ENCODE measurements at places on chromosomes 4 and X. TPM values are rescaled to one million over a fixed set of nuclear protein-coding genes. Genes with fewer than 3 reads are reported as not detected.

DNA sequence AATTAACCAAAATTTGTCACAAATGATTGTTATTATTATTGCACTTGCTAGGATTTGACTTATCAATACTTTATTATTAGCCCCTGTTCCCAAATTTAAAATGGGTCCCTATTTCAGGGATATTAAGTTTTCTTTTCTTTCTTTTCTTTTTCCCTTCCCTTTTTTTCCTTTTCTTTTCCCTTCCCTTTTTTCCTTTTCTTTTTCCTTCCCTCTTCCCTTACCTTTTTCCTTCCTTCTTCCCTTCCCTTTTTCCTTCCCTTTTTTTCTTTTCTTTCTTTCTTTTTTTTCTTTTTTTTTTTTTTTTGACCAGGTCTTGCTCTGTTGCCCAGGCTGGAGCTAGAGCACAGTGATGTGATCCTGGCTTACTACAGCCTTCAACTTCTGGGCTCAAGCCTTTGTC is 33.8 kb downstream of the WWC2 start:
- H3K27ac ChIP-seq, result no peak overlapping the region
- H3K27me3 ChIP-seq, result no peaks in the 10 kb centered on the region
- H3K36me3 ChIP-seq, result no peaks in the 10 kb centered on the region
- H3K4me1 ChIP-seq, result peaks cover 3% of the 10 kb centered on the region

- no peaks in the 10 kb centered on the region for H3K27me3 ChIP-seq
- DNase-seq, result no peak
- peaks cover 6% of the 10 kb centered on the region for H3K4me1 ChIP-seq
Observed at GRCh38 chr4:146182443-146182842, 6.9 kb downstream of the LSM6 start.

- no peak overlapping the region for H3K4me3 ChIP-seq
- no peak overlapping the region for H3K27ac ChIP-seq
- no peaks in the 10 kb centered on the region for H3K36me3 ChIP-seq
- peaks cover 10% of the 10 kb centered on the region for H3K4me1 ChIP-seq
- no peak for DNase-seq
- H3K27me3 ChIP-seq, result no peaks in the 10 kb centered on the region
Observed at GRCh38 chr4:57077550-57078343, 32.4 kb downstream of the IGFBP7 start.

DNA sequence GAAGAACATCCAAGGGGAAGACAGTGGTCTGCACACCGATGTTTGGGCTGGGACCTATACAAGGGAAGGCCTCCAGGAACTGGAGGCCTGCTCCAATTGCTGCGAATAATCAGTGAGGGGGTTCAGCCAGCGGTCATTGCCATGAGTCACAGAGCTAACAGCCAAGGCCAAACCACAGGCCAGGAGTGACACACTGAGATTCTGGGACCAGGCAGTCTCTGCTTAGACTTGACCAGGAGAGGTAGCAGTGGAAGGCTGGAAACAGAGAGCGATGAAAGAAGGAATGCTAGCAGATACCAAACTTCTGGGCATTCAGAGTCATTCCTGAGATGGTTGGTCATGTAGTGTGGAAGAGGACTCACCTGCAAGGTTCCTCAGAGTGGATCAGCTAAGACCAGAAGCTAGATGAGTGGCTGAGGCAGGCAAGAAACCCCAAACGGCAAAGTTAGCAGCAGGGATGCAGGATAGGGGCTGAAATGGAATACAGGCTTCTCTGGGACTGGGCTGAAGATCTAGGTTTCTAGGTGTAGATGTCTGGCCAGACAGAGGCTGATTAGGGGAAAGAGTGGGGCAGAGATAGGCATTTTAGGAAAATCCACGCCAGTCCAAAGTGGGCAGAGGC is 54.7 kb downstream of the CNGA2 start:
- H3K27me3 ChIP-seq, result no peaks in the 10 kb centered on the region
- H3K4me3 ChIP-seq, result no peak overlapping the region
- H3K4me1 ChIP-seq, result no peaks in the 10 kb centered on the region
- no peaks in the 10 kb centered on the region for H3K36me3 ChIP-seq
- no peak overlapping the region for H3K27ac ChIP-seq
- no peak for DNase-seq

DNA sequence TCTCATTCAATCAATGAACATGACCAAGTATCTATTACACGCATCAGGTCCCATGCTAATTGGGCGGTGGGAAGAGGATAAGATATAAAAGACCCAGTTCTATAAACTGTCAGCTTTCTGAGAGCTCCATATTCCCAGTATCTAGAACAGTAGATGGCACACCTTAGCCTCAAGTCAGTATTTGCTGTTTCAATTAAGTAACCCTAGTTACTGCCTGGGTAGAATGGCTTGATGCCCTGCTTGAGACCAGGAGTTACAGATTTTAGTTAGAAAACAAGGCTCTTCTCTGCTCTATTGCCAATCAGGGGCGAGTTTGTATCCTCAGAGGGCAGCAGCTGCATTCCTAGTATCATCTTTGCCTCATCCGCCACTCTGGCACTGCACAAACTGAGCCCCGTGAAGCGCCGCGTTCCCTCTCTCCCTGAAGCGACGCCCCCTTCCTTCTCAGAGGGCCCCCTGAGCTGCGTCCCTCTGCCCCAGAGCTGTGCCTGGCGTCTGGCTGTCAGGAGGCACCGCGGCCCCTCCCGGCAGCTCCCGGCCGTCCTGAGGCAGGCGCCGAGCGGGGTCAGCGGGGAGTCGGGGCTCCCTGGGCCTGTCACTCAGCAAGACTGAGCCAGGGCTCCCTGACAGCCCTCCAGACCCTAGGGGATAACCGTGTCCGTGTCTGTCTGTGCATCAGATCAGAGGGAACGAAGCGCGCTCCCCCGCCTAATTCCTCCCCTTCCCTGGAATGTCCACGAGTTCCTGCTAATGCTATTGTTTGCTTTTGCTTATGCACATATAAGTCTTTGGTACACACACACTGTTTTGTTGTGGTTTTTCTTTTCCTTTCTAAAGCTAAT is 212.4 kb upstream of the TTC29 start:
- peak; percentile 57 for DNase-seq
- peak overlapping the region; percentile 66 for H3K27ac ChIP-seq
- H3K27me3 ChIP-seq, result no peaks in the 10 kb centered on the region
- no peaks in the 10 kb centered on the region for H3K36me3 ChIP-seq

- H3K27ac ChIP-seq, result no peak overlapping the region
- H3K36me3 ChIP-seq, result no peaks in the 10 kb centered on the region
- H3K4me1 ChIP-seq, result no peaks in the 10 kb centered on the region
- DNase-seq, result no peak
- no peak overlapping the region for H3K4me3 ChIP-seq
- no peaks in the 10 kb centered on the region for H3K27me3 ChIP-seq
Observed at GRCh38 chr4:142516686-142517526, 329.2 kb downstream of the INPP4B start.

GRCh38 chrX:56618323-56618722 is 54.9 kb downstream of the UBQLN2 start:
- no peaks in the 10 kb centered on the region for H3K36me3 ChIP-seq
- no peak overlapping the region for H3K4me3 ChIP-seq
- no peak for DNase-seq

DNA sequence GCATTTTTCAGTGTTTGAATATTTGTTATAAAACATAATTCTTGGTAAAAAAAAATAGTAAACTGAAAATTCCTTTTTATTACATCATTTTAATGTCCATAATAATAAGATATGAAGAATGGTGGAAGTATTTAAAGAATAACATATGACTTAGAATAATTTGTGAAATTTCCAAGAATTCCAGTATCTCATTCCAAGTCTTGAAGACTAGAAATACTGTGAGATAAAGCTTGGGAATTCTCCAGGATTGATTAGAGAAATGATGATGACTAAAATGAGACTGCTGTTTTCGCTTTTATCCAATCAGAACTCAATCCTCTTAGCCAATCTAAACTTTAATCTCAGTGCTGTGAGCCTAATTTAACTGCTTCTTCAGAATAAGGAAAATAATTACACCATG is 184.2 kb upstream of the HCCS start:
- DNase-seq, result no peak
- no peak overlapping the region for H3K4me3 ChIP-seq
- H3K27ac ChIP-seq, result no peak overlapping the region
- no peaks in the 10 kb centered on the region for H3K36me3 ChIP-seq

DNA sequence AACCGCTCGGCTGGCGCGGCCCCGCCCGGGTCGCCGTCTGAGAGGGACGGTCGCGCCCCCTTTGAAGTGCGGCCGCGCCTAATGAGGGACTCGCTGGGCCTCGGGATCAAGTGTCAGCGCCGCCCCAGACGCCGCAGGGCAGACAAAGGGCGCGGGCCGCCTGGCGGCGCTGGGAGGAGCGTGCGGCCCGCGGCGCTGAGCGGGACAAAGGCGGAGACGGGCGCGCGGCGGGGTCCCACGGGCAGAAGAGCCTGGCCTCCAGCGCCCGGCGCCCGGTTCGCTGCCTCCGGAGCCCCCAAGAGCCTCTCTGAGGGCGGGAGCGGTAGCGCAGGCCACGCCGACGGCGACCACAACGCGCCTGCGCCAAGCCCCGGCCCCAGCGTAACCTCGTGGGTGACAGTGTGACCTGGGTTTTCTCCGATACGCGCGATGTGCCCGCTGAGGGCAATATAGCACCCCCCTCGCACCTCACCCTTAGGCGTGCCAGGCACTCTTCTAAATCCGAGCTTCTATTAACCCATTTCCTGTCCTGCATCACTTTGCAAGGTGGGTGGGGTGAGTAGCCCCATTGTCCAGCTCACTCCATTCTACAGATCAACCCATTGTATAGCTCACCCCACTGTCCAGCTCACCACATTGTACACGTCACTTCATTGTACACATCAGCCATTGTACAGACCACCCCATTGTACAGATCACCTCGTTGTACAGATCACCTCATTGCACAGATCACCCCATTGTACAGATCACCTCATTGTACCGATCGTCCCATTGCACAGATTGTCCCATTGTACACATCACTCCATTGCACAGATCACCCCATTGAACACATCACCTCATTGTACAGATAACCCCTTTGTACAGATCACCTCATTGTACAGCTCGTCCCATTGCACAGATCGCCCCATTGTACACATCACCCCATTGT is 33.7 kb upstream of the STX18 start:
- peak overlapping the region; percentile 71 for H3K27ac ChIP-seq
- no peaks in the 10 kb centered on the region for H3K4me1 ChIP-seq
- no peaks in the 10 kb centered on the region for H3K36me3 ChIP-seq
- H3K4me3 ChIP-seq, result peak overlapping the region; percentile 69
- H3K27me3 ChIP-seq, result no peaks in the 10 kb centered on the region

- H3K4me1 ChIP-seq, result no peaks in the 10 kb centered on the region
- no peak overlapping the region for H3K4me3 ChIP-seq
- H3K36me3 ChIP-seq, result no peaks in the 10 kb centered on the region
- H3K27me3 ChIP-seq, result no peaks in the 10 kb centered on the region
Observed at GRCh38 chr4:156193800-156194199, 240.1 kb upstream of the CTSO start.

- H3K4me1 ChIP-seq, result no peaks in the 10 kb centered on the region
- H3K36me3 ChIP-seq, result no peaks in the 10 kb centered on the region
- no peak for DNase-seq
- no peak overlapping the region for H3K27ac ChIP-seq
- H3K27me3 ChIP-seq, result no peaks in the 10 kb centered on the region
- no peak overlapping the region for H3K4me3 ChIP-seq
Observed at GRCh38 chr4:184281231-184282139, 63.8 kb upstream of the ENPP6 start.

DNA sequence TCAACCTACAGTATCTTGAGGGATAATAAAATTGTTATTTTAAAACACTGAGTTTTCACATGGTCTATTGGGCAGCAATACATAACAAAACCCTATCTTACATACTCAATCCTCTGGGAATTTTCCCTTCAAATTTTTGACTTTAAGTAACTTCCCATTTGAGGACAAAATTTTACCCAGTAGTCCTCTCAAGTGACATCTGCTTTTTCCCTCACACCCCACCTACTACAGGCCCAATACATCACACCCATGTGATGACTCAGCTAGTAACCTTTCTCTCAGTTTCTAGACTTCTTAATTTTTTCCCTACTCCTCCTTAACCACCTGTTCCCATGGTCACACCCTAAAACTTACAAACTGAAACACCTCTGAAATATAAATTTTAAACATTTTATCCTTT is 12.2 kb upstream of the RAP1GDS1 start:
- H3K4me1 ChIP-seq, result no peaks in the 10 kb centered on the region
- H3K4me3 ChIP-seq, result no peak overlapping the region
- H3K27me3 ChIP-seq, result no peaks in the 10 kb centered on the region

GRCh38 chr4:109977854-109978501 is 65.3 kb downstream of the EGF start:
- no peak for DNase-seq
- H3K4me1 ChIP-seq, result no peaks in the 10 kb centered on the region
- H3K27me3 ChIP-seq, result no peaks in the 10 kb centered on the region
- H3K27ac ChIP-seq, result no peak overlapping the region
- no peak overlapping the region for H3K4me3 ChIP-seq
- H3K36me3 ChIP-seq, result no peaks in the 10 kb centered on the region

DNA sequence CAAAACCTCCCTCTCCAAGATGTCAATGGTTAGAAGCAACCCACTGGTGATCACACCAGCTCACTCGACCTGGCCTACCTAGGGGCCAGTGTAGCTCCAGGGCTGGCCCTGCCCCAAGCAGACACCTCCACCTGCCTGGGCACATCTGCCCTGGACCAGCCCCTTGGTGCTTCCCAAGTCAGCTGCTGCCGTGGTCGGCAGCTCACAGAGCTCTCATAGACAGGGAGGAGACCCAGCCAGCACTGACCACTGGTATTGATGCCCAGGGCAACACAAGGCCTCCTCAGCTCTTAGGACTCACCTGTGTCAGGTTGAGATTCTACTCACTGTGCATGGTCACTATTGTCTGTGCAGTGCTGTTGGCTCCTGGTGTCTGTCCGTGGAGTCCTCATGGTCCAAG is 51.7 kb downstream of the SEPSECS start:
- H3K4me3 ChIP-seq, result no peak overlapping the region
- H3K27ac ChIP-seq, result no peak overlapping the region
- no peak for DNase-seq
- H3K27me3 ChIP-seq, result no peaks in the 10 kb centered on the region
- H3K36me3 ChIP-seq, result no peaks in the 10 kb centered on the region

- peaks cover 3% of the 10 kb centered on the region for H3K4me1 ChIP-seq
- H3K27ac ChIP-seq, result peak overlapping the region; percentile 18
- H3K4me3 ChIP-seq, result no peak overlapping the region
- H3K27me3 ChIP-seq, result no peaks in the 10 kb centered on the region
Observed at GRCh38 chr4:106312377-106312776, 3.6 kb downstream of the TBCK start.

The TENT5D gene
- not detected for total RNA-seq

The IL3RA gene
- total RNA-seq, result 0.12 TPM

The CCKAR gene
- total RNA-seq, result not detected

The MAGEH1 gene
- 43.9 TPM for total RNA-seq

The INTS12 gene
- total RNA-seq, result 8.2 TPM

The ENOX2 gene
- 14.8 TPM for total RNA-seq
